HS-27A (cell line): ENCODE measurements at places on chromosomes 2 and 18.

DNA sequence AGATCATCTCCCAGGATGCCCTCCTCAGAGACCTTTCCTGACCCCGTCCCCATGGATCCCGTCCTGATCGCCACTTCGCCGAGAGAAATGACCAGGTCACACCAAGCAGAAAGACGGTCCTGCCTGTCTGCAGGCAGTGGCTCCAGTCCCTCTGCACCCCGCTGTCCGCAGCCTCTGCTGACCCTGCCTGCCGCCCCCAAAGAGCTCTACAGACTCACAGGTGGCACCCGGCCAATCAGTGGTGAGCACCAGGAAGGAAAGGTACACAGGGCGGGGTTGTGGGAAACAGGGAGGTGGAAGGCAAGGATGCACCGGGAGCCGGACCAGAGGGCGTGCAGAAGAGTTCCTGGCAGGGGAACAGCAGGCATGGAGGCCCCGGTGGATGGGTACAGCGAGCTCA is 94.8 kb downstream of the NDUFA10 start:
- no peak for DNase-seq

DNA sequence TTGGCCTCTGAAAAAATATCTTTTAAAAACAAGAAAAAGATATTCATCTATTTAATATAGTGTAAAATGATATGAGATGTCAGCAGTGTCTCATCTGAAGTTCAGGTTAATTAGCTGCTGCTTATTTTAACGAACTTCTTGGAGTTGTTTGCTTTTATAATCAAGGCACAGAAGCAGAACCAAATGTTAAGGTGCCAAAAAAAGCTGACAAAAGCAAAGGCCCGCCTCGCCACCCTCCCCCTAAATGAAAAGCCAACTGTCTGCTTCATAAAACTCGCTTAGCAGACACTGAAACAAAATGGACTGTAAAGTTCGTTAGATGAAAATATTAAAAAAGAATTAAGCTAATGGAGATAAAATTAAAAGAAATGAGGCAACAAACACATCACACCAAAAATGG is 562.6 kb downstream of the ZEB2 start:
- DNase-seq: no peak

DNA sequence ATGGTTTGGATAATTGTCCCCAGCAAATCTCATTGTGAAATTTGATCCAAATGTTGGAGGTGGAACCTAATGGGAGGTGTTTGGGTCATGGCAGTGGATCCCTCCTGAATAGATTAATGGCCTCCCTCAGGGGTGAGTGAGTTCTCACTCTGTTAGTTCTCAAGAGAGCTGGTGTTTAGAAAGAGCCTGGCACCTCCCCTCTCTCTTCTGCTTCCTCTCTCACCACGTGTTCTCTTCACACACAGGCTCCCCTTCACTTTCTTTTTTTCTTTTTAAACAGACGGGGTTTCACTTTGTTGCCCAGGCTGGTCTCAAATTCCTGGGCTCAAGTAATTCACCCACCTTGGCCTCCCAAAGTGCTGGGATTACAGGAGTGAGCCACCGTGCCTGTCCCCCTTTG is 111.6 kb upstream of the LTBP1 start:
- DNase-seq: no peak

- DNase-seq: no peak
Measured at GRCh38 chr2:64325477-64325851, 128.5 kb upstream of the LGALSL start.

DNA sequence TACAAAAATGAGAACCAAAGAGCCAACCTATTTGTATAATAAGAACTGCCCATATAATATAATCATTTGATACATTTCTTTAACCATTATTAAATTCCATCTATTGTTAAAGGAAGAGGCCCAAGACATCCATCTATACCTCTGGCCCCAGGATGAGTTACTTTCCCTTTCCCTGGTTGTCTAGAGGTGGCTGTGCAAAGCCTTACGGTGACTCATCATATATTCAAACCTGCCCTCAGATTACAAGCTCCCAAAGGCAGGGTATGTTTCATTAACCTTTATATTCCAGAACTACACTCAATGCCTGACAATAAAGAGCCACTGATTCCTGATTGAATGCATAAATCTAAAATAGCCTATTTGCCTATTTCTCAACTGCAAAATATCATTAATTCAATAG is 105.8 kb upstream of the PID1 start:
- DNase-seq: no peak

DNA sequence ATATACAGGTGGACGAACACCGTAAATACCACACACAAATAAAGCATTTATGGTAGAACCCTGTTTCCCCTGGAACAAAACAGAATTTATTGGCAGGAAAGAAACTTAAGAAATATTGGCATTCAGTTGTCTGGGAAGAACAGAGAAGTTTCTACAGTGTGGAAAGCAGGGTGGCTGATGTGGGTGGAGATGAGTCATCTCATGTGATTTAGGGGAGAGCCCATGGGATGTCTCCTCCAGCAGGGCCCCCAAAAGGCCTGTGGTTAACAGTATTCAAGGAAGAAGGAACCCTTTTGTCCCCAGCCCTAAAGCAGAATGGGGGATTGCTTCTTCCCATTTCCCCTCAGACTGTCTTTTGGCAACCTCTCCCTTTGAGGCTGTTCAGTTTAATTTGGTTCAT is 24.2 kb downstream of the SIX3 start:
- no peak for DNase-seq

DNA sequence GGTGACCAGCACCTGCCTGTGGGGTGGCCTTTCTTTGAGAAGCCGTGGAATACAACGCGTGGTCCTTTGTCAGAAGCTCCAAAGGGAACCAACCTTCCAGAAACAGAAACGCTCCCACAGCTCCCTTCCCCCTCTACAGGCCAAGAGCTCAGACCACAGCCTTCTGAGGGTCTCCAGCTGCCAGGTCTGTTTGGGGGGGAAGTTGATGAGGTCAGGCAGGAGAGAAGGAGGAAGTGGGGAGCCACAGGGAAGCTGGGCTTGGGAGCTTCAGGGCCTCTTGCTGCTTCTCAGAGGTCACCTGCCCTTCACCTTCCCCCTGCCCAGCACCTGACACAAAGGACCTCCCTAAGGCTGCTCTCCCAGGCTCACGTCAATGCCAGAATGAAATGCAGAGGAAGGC is 287.7 kb upstream of the ID2 start:
- no peak for DNase-seq

DNA sequence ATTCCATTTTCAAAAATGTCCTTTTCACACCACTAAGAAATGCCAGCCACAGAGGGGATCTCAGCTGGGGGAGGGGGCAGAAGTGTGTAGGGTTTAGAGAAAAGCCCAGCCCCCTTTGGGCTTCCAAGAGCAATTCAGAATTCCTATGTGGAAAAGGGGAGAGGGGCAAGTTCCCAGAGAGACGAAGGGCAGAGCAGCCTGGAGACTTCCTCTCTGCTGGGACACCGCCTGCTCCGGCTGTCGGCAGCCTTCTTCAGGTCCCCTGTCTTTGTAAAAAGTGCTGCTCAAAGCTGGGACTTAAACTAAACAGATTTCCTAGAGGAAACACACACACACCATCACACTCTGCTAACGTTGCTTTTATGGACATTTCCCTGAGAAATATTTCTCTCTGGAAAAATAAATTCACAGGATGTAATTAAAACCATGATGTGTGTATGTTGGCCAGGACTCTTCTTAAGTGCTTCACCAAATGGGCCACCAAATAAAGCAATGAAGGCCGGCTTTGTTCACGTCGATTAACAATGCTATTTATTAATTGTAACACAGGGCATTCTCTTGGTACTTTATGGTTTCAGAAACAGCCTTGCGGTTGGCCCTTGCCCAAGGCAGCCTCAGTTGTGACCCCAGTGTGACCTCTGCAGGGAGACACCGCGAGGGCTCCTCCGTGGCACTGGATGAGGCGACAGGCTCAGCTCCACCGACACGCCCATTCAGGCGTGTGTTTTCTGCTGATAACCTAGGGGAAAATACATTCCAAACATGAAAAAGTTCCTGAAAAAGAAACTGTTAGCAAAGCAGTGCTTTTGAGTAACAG is 5.6 kb upstream of the ASB1 start:
- no peak for DNase-seq

DNA sequence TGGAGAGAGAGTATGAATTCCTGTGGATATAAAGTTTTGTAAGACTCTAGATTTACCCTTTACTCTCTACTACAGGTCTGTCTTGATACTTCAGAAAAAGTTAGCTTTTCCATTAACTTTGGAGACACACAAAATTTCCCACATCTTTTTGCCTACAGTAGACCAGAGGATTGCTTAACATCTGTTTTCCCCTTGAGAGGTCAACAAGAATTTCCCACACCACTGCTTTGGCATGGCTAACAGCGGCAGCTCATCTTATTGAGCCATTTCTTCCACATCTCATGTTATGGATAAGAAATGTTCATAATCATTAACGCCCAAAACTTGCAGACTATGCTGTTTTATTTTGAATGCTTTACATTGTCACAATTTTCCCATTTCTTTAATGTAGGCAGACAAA is 273.6 kb upstream of the RGPD4 start:
- no peak for DNase-seq

GRCh38 chr2:24121066-24121465 is 2.1 kb downstream of the PFN4 start:
- no peak for DNase-seq

- no peak for DNase-seq
Measured at GRCh38 chr2:164898475-164898874, 56.9 kb downstream of the SLC38A11 start.

DNA sequence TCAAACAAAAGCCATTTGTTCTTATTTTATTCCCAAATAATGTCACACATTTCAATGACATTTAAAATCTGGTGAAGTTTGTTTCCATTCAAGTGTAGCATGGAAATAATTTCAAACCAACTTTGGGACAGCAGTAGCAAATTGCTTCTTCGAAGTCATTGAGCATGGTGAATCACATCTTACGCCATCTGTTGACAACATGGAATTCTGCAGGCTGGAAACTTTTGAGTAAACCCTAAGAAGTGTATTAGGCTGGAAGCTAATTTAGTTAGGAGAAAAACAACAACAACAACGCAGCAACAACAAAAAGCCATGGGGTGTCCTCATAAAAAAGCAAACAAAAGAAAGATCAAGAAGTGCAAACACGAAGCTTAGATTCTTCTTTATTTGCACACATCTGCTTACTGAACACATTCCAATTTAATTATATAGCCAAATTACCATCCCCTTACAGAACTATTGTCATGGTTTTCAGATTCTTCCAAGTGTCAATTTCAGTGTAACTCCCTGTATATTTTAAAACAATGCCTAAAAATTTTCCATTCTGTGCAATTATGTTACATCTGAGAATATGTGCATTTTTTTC is 659.0 kb upstream of the CDH7 start:
- DNase-seq: no peak

GRCh38 chr2:119488245-119489214 is 35.8 kb downstream of the SCTR start:
- DNase-seq: no peak

GRCh38 chr2:162826921-162827320 is 11.6 kb downstream of the KCNH7 start:
- no peak for DNase-seq

DNA sequence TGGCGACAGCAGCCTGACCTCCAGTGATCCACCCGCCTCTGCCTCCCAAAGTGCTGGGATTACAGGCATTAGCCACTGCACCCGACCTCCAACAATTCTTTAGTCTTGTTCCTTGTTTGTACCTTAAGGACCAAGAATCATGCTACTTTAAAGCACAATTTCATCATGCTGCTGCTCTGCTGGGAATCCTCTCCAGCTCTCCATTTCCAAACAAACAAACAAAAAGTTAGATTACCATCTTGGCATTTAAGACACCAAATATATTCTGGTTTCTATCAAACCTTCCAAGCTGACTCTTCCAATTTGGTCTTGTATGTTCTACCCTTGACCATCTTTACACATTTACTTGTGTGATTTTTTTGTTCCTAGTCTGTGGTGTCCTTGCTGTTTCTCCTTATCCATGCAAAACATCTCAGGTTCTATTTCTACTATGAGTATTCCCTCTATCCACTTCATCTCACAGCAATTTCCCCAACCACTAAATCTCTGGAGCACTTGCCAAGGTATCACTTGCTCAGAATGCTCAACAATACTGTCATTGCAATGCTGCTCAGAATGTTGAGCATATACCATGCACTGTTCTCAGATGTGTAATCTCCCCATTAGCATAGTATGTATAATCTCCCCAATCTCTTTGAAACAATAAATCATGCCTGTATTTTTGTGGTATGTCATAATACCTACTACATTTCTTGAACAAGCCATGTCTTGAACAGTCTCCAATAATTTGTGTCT is 73.2 kb upstream of the GALNT5 start:
- DNase-seq: no peak

- DNase-seq: no peak
Measured at GRCh38 chr2:151475071-151475470, 65.4 kb downstream of the RIF1 start.

DNA sequence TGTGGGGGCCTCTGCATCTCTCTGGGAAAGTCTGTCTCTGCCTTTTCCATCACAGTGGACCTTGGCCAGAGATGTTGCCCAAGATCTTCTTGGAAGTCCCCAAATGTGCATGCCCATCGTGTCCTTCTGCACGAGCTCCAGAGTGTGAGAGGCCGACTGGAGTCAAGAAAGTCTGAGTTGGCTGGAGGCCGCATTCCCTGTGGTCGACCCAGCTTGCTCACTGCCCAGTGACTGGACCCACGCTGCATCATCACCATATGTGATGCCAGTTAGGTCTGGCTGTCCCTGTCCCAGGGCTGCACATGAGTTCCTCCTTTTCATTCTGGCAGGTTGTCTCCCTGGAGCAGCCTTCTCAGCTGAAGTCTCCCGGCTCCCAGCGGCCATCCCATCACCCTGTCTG is 93.8 kb downstream of the ARL4C start:
- no peak for DNase-seq

- no peak for DNase-seq
Measured at GRCh38 chr2:163553601-163554000, 182.2 kb downstream of the FIGN start.

DNA sequence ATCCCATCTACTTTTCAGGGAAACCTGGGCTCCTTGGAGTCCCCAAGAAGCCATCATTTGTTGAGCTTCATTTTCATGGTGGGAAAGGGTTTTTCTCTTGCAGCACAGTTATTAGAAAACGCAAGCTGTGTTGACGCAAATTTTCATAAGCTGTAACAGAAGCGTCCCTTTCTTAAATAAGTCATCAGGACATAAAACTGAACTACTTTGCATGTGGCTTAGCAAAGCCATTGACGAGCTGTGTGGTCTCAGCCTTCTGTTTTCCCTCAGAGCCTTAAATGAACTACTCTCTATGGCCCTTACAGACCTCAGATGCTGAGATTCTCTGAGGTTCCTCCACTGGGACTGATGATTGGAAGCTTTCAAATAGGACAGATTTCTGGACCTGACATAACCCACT is 85.1 kb downstream of the ARL4C start:
- DNase-seq: no peak

DNA sequence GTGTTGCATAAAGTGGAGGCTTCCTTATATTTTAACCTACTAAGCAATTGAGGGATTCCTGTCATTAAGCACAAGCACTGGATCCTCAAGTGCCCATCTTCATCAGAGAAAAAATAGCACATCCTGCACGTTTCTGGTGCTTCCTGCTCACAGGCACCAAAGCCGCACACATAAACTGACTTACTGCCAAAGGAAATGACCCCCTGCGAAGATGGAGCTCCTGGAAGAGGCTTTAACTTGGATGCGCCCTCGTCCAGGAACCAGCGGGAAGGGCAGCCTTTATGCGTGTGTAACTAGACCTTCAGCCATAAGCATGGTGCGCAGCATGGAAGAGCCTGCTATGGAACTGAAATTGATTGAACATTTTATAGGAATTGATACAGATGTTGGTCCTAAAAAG is 188.7 kb downstream of the FTCDNL1 start:
- DNase-seq: no peak
